Mucosa of descending colon (tissue), 3 donors: ENCODE measurements at places on chromosomes 5 and 9. TPM values are rescaled to one million over a fixed set of nuclear protein-coding genes. Genes with fewer than 3 reads are reported as not detected.

DNA sequence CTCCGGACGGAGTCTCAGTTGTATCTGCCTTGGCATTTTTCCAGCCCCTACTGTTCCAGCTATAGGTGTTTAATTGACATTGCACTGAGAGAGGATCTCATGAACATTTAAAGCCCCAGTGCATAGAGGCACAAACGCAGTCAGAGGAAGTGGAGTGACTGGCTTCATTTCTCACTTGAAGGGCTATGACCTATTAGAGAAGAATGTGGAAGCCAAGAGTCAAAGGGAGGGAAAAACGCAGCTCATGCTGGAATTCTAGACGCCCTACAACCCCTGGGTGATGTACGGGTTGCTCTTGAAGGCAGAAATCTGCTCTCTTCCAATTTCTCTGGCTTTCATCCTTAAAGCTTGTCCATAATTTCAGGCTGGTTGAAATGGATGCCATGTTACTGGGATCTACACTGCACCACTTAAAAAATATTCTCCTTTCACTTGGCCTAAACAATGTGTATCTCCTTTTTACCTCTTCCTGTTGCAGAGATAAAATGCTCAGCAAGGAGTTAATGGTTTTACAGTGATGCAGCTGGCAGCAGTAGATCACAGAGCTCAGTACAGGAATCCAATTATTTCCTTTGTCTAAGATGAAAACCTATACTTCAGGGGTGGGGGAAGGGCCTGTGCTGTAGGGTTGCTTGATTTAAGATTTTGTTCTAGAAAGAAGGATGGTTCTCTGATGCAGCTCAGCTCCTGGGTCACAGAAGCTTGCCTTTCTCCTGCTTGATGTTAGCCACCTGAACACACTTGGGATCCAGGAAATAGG is 61.8 kb upstream of the MAMDC2 start:
- no peak for DNase-seq

DNA sequence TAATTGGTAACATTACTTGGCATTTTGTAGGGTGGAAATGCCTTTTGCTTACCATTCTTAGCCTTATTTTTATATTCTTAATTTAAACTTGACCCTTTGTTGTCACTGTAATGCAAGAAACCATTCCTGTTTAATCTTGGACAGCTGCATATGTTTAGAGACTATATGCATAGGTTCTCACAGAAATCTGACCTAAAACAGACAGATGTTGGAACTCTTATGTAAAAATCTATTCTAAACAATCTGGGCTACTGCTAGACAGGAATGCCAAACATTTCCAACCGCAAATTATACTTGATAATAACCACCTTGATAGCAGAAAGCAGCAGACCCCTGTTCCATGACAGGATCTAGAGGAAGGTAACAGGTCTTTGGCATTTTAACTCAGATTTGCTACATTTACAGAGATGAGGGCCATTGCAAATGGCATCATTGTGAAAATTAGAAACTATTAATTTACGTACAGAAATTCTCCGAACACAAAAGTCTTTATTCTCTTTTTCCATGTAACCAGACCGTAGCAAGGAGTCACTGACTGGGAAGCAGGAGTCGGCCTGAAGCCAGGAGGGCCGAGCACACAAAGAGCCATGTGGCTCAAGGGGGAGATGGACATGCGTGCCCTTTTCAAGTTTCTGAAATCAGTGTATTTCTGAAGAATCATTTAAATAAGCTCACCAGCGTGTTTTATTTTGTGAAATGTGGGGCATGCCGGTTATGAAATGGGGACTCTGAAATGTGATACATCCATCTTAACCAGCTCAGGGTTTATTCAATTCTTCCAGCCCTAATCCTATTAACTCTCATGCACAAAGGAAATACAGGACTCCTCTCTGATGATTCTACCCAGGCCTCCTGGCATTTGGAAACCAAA is 139.3 kb downstream of the AOPEP start:
- DNase-seq, result no peak

GRCh38 chr5:141420855-141421488 is at the start of gene PCDHGA11:
TSS of gene PCDHGA11 (plus strand) at chr5:141421051. CDS start at chr5:141421228, 177 bp downstream.
- peak; percentile 43 for DNase-seq

- no peak for DNase-seq
These were observed 114.1 kb upstream of the RIOK2 start for GRCh38 chr5:97297063-97297703.

GRCh38 chr5:128082551-128083032 is 974 bp upstream of the SLC12A2 start:
- DNase-seq, result no peak

DNA sequence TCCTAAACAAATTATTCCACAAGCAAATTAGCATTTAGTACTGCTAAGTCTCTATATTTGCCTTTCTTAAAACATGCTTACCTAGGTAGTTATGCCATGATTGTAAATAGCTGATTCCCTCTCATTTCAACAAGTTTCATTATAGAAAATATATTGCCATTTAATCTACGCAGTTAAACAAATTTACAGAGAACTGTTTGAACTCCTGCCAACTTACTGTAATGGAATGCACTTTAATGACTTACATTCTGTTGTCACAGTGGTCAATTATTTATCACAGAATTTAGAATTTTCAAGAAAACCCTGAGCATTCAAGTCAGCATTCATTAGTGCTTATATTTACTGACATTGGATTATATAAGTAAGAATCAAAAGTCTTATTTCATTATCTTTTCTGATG is 19.6 kb downstream of the SLC38A9 start:
- no peak for DNase-seq

DNA sequence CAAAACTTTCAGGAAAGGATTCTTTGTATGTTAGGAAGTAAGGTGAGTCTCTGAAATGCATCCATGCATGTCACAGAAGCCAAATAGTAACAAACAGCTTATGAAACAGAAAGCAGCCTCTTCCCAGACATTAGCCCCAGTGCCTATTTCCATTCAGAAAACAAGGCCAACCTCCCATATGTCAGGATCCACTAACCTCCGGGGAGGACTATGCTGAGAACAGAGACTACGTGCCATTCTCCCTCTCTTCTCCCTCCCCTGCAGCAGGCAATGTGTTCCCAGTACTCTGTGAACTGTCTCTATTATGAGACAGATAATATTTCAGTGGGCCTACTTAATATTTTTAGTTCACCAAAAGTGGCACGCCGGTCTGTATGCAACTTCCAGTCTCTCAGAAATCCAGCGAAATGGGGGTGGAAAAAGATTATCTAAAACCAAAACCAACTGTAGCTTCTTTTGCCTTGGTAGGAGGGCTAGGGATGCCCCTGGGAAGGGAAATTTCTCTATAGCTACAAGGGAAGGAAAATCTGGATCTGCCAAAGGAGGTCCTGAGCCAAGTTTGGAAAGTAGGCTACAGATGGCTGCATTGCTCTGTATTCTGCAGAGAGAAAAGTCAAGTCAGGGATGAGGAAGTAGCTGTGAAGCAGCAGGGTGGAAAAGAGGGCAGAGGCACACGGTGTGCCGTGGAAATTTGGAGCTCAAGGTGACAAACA is 42.0 kb downstream of the VLDLR start:
- no peak for DNase-seq

GRCh38 chr5:150300496-150301169 is 2.1 kb downstream of the ARSI start:
- no peak for DNase-seq

DNA sequence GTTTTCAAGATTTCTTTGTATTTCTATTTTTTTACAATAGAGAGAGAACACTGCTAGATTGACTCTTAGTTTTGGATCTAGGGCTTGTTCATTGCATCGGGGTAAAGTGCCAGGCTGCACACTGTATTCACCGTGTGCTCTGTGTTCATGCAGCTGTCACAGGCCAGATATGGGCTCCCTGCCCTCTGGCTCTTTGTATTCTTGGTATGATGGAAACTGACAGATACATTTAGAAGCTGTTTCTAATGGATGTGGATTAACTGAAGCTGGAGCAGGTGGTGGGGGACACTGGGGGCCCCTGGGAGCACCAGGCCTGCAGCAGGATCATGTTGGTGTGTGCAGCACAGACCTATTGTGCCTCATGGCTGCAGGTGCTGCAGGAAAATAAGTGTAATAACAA is 28.0 kb downstream of the SLC36A1 start:
- DNase-seq, result no peak

- no peak for DNase-seq
These were observed 303.0 kb downstream of the PARP8 start for GRCh38 chr5:50969151-50970031.

- no peak for DNase-seq
These were observed 164.6 kb downstream of the CACNA1B start for GRCh38 chr9:138042146-138042545.

- DNase-seq, result no peak
These were observed 9.0 kb upstream of the CCDC125 start for GRCh38 chr5:69341520-69342161.

DNA sequence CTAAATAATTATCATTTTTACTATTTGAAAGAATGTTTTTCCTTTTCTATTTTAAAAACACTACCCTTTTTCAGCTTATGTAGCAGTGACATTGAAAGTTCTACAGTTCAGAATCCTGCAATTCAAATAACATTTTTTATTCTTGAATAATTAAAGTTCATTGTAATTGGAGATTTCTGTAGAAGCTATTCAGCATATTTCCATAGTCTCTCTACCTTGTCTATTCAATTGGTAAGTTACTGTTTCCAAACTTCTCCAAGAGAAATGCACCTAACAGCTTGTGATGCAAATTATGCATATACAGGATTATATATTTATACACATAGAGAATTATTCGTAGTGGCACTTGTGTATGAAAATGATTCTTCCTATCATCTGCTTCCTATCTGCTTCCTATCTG is 149.7 kb upstream of the ARRDC3 start:
- DNase-seq, result no peak

Gene OLFM1
- 13.9 TPM for total RNA-seq

Gene ANKRD18A
- 19.2 TPM for total RNA-seq

- DNase-seq, result no peak
These were observed 903.8 kb downstream of the EFNA5 start for GRCh38 chr5:106766916-106767315.

DNA sequence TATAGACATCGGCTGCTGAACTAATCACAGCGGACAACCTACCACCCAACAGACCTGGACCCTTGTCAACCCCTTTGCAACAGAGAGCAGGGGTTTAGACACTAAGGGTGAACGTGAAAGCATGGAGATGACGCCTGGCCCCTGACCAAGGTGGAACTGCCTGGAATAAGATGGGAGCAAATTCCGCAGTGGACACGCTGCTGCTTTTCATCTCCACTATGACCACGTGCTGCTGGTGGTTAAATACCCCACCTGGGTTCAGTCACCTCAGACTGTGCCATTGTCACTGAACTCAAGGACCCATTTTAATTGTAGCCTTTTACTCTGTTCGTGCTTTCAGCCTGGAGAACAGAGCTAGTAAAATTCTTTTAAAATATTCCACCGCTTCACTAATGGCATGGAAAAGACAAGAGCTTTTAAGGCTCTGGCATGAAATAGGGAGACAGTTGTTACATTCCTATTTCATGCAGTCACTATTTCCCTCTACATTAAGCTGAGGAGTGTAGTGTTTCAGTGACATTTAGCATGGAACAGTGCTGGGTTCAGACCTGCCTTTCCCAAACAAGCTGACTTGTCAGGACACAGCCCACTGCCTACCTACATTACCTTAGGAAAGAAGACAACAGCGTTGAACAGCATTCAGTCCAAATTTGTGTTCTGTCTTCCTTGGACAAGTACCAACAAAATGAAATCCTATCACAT is 96.8 kb downstream of the ANKRD18B start:
- no peak for DNase-seq

- no peak for DNase-seq
These were observed 51.0 kb downstream of the FKTN start for GRCh38 chr9:105608721-105609598.

- no peak for DNase-seq
These were observed 53.7 kb upstream of the FABP6 start for GRCh38 chr5:160175438-160176218.

DNA sequence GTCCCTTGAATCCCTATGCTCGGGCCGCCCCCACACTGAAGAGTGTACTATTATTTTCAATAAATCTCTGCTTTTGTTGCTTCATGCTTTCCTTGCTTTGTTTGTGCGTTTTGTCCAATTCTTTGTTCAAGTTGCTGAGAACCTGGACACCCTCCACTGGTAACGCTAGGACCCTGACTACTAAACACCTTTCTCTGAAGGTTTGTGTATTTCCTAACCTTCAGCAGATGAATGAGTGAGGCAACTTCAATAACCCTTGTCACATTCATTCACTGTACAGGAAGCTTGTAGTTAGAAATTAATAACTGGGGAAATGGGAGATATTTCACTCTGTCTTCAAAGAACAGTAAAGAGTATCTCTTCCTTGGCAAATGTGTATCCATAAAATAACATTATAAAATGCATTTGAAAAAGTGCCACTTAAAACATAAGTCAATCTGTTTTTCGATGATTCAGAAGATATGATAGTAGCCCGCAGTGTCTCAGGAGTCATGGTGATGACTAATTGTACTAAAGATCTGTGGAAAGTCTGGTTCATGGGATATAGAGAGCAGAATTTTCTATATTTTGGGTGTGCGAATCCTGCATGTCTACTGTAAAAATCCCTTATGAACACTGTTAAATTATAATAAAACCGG is 43.2 kb upstream of the ANKH start:
- DNase-seq, result no peak

- no peak for DNase-seq
These were observed 44.3 kb downstream of the SLC28A3 start for GRCh38 chr9:84296146-84296843.

- no peak for DNase-seq
These were observed 180.4 kb upstream of the TRIM32 start for GRCh38 chr9:116506685-116507084.

DNA sequence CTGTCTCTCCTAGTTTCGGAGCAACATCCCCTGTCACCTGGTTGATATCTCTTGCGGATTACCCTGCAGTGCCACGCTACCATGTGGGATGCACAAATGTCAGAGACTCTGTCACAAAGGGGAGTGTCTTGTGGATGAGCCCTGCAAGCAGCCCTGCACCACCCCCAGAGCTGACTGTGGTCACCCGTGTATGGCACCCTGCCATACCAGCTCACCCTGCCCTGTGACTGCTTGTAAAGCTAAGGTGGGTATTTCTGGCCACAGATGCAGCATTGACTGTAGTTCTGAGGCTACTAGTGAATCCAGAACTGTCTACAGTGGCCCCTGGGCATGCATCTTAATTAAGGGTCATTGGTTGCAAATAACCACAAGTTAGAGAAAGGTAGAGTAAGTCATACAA is 50.8 kb downstream of the AQP7 start:
- DNase-seq, result no peak

DNA sequence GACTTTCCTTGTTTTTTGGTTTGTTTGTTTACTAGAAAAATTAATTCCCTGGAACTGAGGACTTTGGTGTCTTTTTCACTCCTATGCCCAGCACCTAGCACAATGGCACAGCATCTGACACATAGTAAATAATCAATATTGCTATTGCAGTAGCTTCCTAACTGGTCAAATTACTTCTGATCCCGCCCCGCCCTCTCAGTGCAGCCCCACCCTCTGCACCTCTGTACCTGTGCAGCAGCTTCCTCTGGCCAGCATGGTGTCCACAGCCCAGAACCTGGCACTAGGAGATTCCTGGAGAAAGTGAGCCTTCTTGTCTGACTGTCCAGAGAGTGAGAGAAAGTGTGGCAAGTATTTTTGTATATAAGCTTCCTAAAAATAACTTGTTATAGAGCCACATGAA is 343.2 kb downstream of the ZNF608 start:
- peak; percentile 57 for DNase-seq
